ENCODE measurements at places on chromosomes 2 and 18.

DNA sequence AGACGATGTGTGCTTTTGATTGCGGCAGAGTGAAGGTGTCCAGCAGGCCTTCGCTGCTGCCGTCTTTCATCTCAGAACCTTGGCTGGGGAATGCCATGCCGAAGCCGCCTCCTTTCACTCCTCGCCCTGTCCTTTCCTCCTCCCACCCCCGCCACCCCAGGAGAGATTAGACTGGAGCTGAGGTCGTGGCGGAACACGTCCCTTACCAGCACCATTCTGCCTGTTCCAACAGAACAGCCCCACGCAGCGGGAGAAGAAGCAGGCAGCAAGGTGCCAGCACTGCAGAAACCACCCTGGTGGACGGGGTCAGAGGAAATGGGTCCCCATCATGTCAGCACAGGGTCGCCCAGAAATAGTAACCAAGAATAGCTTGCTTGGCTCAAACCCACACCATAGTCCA lies 24.8 kb upstream of the RBM44 start:
- no peak for DNase-seq

- no peak for DNase-seq
Measured at GRCh38 chr18:52748343-52748742, 408.3 kb downstream of the DCC start.

DNA sequence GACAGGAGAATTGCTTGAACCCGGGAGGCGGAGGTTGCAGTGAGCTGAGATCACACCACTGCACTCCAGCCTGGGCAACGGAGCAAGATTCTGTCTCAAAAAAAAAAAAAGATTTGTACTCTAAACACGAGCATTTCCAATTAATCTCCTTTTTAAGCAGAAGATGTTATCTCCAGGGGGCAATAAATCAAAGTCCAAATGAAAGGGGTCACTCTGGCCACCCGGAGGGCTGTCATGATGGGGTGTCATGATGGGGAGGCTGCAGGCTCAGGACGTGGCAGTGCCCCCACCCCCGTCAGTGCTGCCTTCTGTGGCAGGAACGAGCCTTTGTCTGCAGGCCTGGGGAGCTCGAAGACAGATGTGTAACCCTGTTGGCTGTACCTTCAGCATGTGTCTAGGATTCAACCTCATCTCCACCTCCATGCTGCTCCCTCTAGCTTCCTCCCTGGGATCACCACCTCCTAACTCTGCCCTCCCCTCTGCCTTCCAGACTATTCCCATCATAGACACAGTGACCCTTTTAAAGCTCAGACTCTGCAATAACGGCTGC lies 76.9 kb upstream of the YWHAQ start:
- no peak for DNase-seq

GRCh38 chr18:76376225-76376624 lies 118.8 kb downstream of the ZNF516 start:
- no peak for DNase-seq

GRCh38 chr2:37029758-37030157 lies 54.4 kb downstream of the HEATR5B start:
- no peak for DNase-seq

GRCh38 chr2:86301009-86301408 lies 36.4 kb downstream of the REEP1 start:
- no peak for DNase-seq

DNA sequence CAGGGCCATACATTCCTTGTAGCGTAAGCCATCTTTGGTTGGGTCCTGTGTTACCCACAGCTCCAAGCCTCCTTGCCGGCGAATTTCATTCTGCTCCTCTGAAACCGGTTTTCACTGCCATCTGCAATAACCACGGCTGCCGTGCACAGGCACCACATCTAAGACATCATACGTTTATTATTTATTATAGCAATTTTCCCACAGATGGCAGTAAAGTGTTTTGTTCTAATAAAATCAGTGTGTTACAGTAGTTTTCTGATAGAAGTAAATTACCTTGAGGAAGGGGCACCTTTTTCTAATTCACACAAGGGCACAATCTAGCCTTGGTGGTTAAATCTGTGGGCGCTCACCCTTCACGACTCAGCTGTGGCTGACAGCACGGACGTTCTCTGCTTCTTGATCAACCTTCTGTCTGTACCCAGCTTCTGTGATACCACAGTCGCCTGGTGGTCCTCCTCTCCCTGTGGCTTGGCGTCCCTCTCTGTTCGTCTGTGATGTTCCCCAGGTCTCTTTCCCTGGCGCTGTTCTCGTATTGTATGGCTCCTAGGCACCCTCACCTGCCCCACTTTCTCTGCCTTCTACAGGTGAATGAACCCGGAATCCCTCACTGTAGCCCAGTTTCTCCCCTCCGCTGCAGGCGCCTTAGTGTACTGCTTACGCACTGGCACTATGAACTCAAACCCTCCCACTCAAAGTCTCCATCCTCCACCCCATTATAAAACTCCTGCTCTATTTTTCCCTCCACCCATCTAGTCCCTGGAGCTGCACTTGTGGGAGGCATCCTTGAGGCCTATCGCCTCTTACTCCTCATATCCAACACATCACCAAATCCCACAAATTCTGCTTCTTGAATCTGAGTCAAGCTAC lies 236.8 kb downstream of the DYSF start:
- no peak for DNase-seq

DNA sequence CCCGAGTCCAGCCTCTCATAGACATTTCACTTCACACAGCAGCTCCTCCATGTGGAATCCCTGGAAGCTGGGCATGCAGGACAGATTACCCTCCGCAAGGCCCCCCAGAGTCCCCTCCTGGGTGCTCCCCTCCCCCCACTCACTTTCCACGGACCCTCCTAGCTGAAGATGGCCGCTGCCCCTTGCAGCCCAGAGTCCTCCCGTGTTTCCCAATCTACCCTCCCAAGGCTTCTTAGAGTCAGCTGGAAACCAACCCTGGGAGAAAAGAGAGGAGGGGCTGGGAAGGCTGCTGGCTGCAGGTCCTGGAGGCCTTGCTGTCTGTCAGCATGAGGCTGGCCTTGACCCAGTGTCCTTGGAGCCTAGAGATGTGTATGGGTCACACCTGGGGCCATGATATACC lies 49.0 kb upstream of the HAAO start:
- DNase-seq: no peak

GRCh38 chr2:71882949-71883472 lies 264.7 kb downstream of the CYP26B1 start:
- no peak for DNase-seq

DNA sequence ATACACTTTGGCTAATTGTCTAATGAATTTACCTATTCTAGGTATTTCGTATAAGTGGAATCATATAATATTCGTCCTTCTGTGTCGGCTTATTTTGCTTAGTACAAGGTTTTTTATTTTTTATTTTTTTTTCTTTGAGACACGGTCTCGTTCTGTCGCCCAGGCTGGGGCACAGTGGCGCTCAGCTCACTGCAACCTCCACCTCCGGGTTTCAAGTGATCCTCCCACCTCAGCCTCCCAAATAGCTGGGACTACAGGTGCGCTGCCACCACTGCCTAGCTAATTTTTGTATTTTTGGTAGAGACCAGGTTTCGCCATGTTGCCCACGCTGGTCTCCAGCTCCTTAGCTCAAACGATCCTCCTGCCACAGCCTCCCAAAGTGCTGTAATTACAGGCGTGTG lies 38.2 kb downstream of the PCBP1 start:
- no peak for DNase-seq

DNA sequence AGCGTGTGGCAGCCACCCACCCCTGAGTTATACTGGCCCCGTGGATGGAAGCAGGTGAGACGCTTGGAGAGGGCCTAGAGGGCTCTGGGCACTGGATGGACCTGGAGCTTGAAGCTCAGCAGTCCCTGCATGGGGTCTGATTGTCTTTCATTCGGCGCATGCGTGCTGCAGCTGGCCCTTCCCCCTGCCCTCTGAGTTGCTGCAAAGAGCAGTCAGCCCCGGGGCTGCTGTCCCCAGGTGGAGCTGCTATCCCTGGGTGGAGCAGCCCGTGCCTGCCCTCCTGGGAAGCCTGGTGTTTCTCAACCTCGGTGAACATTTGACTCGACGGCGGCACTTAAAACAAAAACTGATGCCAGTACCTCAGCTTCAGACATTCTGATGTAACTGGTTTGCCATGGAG lies 29.6 kb downstream of the IGFBP5 start:
- no peak for DNase-seq

Data from right renal pelvis (tissue), 4 donors.